OCI-LY7 (cell line): ENCODE measurements at places on chromosomes 4 and X.

DNA sequence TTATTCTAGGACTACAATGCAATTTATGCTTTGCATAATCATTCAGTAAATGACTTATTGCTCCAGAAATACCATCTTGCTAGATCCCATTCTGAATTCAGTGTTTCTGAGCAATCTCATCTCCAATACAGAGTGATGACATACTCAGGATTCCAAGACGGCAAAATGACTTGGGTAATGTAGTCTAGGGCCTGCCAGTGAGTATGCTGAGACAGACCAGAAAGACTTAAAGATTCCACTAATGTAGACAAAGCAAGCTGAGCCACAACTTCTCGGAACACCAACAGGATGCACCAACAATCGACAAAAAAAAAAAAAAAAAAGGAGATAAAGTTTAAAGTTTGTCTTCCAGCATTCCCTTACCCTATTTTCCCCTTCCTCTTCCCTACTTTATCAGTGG lies 919 bp upstream of the SEC24B start:
- DNase-seq: peak; percentile 11

DNA sequence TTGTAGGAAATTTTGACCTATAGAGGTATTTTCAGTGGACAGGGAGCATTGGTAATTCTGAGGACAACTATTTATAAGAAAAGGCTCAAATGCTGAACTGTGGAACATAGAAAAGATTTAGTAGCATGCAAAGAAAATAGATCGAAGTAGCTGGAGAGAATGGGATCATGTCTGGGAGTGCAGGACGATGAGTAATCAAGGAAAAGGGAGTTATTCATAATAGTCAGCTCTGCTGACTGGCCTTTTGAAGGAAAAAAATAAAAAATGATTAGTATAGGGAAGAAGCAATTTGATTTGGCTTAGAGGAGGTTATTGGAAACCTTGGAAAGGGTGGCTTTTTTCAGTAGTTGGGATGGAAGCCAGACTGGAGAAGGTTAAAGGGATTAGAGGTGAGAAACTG lies 22.9 kb upstream of the ANK2 start:
- no peak for DNase-seq

GRCh38 chr4:21320034-21320433 lies 619.8 kb downstream of the PACRGL start:
- DNase-seq: no peak

- DNase-seq: no peak
Observed at GRCh38 chr4:147755561-147756295, 23.8 kb downstream of the ARHGAP10 start.

DNA sequence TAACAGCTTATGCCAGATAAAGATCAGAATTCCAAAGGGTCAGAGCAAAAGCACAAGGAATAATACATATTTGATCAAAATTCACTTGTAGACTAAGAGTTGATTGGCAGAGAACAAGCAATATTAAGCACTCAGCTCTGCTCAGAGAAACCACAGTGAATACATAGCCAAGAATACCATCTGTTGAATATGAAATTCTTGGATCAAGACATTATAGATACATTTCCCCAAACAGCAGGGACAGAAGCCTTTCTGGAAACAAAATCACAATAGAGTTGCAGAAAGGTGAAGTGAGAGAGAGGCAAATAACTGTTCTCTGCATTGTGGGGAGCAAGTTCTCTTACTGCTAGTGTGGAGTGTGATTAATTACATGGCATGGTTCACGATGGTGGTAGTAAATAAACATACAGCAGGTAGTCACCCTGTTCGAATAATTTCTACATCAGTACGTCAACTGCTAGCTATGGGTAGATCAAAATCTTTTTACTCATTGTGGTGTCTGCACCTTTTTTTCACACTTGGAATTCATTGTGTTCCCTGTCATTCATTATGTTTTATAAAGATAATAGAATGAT lies 366.7 kb downstream of the PCDH7 start:
- DNase-seq: no peak

DNA sequence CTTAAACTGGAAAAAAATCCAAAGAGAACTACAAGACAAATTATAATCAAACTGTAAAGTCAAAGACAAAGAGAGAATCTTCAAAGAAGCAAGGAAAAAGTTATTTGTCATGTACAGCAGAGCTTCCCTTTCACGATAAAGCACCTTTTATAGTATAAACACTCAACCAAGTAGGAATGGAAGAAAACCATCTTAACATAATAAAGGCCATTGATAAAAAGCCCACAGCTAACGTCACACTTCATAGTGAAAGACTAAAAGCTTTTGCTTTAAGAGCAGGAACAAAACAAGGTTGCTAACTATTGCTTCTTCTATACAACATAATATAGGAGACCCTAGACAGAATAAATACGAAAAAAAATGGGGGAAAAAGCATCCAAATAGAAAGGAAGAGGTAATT lies 595.7 kb upstream of the POU3F4 start:
- DNase-seq: no peak

DNA sequence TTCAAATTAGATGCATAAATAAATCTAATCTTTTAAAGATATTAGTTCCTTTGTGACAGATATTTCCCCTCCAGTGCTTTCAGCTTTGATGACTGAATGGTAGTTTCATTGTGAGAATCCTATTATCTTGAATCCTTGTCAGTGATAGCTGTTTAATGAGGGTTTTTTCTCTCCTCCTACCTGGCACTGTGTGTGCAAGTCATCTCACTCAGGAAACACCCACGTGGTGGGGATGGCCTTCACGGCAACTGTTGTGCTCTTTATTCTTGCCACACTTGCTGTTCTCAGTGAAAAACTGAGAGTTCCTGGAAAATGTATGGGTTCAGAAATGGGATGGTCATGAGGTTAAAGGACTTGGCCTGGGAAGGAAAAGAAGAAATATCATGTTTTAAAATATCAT lies 129.9 kb downstream of the SPRY1 start:
- no peak for DNase-seq

DNA sequence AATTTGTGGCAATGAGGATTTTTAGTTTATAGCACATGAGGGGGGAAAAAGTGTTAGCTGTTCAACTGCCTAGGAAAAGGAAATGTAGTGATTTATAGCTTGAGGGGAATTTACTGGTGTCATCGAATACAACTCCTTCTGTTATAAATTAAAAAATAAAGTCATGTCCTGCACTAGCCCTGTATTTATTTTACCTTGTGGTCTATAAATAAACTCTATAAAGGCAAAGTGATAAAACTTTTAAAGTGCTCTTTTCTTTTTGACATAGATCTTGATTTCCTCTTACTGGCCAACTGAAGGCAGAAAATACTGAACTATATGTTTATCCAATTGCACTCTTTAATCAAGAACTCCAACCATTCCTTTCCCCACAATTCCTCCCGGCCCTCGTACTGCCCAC lies 672.1 kb upstream of the SLIT2 start:
- no peak for DNase-seq

GRCh38 chr4:177079327-177079726 lies 230.3 kb upstream of the NEIL3 start:
- DNase-seq: no peak

GRCh38 chr4:90733211-90733610 lies 606.0 kb downstream of the CCSER1 start:
- no peak for DNase-seq

DNA sequence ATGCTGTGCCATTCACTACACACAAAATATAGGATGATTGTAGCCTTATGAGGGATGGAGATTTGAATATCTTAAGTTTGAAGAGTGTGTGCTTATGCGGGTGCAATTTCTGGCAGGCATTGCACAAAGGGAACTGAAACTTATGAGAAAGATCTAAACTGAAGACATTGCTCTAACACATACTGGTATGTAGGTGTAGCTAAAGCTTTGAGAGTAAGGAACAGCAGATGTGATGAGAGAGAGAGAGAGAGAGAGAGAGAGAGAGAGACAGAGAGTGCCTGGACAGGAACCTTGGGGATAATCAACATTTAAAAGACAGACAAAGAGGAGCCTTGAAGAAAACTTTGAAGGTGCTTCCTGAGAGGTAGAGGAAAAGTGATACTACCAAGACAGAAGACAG lies 379.7 kb downstream of the SPRY1 start:
- DNase-seq: peak; percentile 64

DNA sequence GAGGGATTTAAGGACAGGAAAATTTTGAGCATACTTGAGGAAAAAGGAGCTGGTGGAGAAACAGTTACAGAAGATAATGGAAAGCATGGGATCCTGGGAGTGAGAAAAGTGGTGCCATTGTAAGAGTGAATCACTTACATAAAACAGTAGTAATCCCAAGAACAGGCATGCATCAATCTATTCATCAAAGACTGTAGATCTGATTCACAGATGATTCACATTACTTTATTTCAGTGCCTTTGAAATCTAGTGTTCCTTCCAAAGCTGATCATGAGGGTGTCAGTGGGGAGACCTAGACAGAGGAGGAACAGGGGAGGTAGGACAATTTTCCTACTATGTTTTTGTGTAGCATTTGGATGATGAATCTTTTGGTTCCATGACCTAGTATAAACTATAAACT lies 102.7 kb downstream of the TAB3 start:
- DNase-seq: no peak

GRCh38 chr4:170004651-170005295 lies 21.4 kb downstream of the MFAP3L start:
- no peak for DNase-seq

- no peak for DNase-seq
Observed at GRCh38 chr4:38948551-38948950, 80.9 kb downstream of the FAM114A1 start.

- no peak for DNase-seq
Observed at GRCh38 chrX:110026099-110026844, 23.4 kb downstream of the TMEM164 start.

GRCh38 chrX:106404512-106404911 lies 207.3 kb upstream of the RADX start:
- DNase-seq: no peak

DNA sequence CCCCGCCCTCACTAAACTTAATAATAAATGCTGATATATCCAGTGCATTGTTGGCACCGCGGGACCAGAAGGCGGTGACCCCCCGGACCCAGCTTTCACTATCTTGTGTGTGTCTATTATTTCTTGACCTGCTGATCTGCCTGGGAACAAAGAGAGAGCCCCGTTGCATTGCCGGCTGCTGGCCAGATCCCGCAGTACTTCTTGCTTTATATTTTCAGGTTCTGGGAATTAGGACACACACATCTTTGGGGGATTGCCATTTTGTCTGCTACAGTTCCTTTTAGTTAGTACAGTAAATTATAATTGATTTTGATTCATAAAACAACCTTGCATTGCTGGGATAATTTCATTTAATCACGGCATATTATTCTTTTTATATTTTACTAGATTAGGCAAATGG lies 2.2 kb upstream of the RTL8B start:
- DNase-seq: no peak

DNA sequence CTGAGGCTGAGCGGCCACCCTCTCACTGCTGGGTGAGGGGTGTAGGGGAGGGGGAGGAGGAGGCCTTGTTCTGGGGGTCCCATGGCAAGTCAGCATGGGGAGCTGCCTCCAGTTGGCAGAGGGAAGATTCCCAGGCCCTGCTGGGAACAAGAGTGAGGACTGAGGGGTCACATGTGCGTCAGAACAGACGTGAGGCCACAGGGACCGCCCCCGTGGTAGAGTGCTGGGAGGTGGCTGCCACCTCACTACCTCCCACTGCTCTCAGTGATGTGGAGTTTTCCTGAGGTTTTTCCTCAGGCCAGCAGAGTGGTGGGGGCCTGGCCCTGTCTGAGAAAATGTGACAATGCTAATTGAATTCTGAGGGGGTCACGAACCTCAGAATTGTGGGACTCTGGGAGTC lies 568 bp downstream of the MAGEC1 start:
- DNase-seq: no peak

- no peak for DNase-seq
Observed at GRCh38 chrX:107673431-107673830, 45.1 kb downstream of the PRPS1 start.

GRCh38 chrX:155231163-155231562 lies 14.9 kb downstream of the VBP1 start:
- DNase-seq: no peak

DNA sequence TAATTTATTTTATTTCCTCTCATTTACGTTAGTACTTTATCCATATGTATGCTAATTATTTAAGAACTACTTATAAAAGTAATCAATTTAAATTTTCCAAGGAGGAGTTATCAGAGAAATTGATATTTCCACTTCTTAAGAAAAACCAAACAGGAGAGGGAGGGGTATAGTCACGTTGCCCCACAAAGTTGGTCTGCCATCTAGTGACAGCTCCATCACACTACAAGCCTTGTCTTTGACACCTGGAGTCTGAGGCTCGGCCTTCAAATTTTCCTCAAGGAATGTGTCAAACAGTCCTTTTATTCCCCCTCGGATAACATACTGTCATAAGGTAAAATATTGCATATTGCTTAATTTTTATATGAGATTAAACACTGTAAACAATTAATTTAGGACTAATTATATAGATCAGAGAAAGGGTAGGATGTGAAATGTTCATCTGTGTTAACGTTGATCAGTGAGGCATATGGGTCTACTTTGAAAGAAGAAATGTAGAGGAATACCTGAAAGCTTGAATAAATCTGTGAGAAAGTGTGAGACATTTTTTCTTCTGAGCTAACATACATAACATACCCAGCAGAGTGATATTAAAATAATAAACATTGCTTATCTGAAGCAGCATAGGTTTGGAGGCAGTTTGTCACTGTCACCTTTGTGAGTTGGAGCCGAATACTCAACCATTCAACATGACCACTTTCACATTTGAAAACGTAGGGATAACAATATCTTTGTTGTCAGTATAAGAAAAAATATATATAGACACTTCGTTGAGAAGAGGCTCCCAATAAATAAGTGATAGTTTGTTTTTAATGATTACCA lies 114.4 kb downstream of the GLRA3 start:
- peak; percentile 56 for DNase-seq

DNA sequence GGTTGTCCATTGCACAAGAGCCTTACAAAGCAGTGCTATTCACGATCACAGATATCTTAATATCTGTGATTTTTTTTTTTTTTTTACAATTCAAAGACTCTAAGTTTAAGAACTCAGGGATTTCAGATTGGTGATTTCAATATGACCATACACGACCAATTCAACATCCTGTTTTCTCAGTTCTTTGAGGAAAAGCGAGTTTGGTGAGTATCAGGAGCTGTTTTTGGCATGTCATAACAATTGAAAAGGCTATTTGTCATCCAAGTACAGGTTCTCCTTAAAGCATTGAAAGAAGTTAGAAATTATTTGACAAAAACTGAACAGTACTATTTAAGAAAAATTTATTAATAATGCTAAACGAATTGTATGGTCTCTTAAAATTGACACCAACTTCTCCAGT lies 9.1 kb upstream of the ARHGEF6 start:
- no peak for DNase-seq

GRCh38 chrX:136827026-136827425 lies 46.3 kb upstream of the ARHGEF6 start:
- DNase-seq: no peak
